Urothelium cell line (cell line): ENCODE measurements at places on chromosomes 13 and 19.

- DNase-seq, result no peak
These were observed 83.1 kb downstream of the AKAP11 start for GRCh38 chr13:42355092-42355485.

- DNase-seq, result no peak
These were observed 256.1 kb downstream of the DACH1 start for GRCh38 chr13:71610876-71611275.

DNA sequence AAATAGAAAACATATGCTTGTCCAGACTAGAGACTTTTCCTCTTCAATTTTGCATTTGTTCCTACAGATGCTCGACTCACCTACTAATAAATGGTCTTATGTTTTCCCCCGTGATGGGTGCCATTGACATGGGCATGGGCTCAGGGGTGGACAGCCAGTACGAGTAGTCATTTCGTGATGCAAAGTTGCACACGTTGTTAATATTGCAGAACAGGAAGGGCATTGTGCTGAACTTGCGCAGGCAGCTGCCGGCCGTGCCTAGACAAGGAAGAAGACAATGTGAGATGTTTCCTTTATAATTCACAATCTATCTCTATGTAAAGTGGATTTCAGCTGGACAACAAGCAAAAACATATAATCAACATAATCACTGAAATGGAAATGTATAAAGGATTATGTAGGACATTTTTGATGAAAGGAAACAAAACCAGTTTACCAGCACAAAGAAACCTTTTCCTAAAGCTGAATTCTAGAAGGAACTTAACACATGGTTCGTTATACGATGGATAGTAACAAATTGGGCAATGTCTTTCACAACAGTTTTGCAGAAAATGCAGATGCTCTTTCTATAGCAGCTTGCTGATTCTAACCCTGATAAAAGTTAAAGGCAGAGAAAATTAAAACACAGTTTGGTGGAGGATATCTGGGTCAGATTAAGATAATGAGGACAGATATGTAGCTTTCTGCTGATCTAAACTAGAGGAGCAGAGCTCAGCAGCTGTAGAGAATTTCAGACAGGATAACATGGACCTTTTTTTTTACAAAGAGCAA is 145.7 kb downstream of the COL4A1 start:
- DNase-seq, result no peak

GRCh38 chr13:20428666-20429644 is 96.7 kb downstream of the CRYL1 start:
- DNase-seq, result no peak

DNA sequence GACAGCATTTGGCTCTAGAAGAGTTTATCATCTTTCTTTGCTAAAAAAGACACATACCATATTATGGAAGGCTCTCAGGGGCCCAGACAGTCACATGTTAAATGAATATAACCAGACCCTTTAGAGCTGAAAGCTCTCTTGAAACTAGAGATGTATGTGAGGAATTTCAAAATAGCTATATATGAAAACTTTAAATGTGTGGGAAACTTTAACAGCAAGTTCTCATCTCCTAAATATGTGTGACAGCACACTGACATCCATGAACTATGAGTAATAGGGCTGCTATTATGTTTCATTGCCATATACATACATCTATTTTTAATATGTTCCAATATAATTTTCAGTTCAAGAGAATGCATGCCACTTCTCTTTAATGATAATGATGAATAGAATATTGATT is 509.5 kb downstream of the GPC6 start:
- no peak for DNase-seq

DNA sequence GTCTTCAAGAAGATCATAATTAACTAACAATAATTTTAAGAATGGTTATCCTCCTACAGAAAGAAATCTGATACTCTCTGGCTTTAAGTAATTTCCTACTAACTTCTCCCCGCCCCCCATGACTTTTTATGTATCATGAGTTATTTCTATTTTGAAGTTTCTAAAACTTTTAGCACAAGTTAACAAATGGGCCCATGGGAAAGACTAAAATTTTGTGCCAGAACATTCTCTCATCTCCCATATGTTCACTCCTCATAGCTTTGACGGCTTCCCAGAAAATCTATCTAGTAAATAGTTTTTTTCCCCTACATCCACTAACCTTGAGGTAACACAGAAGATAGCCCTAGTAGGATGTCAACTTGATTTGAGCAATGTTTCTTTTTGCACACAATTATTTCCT is 148.3 kb downstream of the POSTN start:
- DNase-seq, result no peak

DNA sequence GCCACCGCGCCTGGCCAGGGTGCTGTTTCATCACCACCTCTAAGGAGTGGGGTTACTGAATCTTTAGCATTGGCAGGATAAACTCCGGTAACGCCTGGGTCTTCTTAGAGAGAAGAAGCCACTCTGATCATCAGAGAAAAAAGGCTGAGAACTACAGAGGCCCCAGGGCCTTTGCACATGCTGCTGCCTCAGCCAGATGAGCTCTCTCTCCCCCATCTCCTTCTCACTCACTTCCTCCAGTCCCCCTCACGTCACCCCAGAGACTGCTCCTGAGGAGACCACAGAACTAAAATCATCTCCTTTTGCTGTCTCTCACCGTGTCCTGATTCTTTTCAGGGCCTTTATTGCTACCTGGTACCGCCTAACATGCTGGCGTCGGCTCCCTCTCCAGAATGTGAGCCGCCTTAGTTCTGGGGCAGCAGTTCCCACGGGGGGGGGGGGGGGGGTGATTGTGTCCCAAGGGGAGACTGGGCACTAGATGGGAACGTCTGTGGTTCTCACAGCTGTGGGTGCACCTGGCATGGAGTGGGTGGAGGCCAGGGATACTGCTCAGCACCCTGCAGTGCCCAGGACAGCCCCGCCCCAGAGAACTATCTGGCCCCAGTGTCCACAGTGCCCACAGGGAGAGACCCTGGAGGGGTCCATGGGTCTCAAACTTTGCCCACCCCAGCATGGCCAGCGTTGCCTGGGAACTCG is 5.1 kb upstream of the DIRAS1 start:
- no peak for DNase-seq

GRCh38 chr19:4086411-4086867 is 19.7 kb upstream of the ZBTB7A start:
- DNase-seq, result no peak

DNA sequence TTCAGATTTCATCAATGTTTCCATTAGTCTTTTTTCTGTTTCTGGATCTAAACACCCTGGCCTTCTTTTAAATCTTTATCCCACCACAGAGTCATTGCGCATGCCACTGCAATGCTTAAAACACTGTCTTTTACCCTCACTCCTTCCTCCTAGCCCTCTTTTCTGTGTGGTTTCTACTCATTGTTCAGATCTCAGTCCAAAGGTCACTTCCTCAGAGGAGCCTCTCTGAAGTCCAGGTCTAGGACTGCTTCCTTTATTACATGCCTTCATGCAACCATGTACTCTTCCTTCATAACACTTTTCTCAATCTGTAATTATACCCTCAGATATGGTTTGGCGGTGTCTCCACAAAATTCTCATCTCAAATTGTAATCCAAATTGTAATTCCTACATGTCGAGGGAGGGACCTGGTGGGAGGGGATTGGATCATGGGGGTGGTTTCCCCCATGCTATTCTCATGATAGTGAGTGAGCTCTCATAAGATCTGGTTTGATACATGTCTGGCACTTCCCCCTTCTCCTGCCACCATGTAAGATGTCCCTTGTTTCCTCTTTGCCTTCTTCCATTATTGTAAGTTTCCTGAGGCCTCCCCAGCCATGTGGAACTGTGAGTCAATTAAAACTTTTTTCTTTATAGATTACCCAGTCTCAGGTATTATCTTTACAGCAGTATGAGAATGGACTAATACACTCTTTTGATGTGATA is 808.9 kb downstream of the DIAPH3 start:
- DNase-seq, result no peak

DNA sequence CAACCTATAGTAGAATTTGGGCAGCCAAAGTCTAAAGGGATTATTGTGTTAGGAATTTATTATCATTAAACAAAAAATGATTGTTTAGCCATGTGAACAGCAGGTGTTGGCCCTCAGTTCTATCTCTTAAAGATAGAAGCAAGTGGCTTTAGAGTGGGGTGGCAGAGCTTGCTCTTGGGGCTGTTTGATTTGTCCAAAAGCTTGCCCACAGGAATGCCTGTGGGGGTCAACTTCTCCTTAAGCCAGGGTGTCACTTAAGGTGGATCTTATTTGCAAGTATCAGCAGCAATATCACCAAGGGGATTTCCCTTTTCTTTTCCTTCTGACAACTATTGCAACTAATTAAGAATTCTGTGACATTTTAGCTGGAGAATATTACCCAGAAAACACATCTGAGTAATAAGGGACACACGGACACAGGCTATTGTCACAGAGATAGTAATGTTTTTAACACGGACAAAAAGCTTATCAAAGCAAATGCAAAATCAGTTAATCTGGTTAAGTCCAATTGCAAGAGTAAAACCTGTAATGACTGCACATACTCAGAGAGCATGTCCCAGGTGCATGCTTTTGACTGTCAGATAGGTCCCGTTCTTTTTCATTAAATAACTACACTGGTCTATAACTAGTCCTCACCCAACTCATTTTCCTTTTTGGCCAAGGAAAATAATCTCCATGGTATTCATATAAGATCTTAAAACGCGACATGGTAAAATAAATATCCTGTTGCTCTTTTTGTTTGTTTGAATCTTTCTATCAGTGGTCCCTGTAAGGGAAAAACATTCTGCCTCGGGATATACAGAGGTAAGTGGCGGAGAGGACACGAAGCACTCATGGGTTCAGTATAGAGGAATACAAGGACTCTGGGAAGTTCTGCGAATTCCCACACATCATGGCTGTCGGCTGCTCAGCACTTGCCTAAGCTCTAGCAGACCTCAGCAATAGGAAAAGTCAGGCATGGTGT is 172.1 kb upstream of the RFC3 start:
- DNase-seq, result no peak

GRCh38 chr19:39557811-39558623 is 18.1 kb upstream of the EID2 start:
- DNase-seq, result no peak

DNA sequence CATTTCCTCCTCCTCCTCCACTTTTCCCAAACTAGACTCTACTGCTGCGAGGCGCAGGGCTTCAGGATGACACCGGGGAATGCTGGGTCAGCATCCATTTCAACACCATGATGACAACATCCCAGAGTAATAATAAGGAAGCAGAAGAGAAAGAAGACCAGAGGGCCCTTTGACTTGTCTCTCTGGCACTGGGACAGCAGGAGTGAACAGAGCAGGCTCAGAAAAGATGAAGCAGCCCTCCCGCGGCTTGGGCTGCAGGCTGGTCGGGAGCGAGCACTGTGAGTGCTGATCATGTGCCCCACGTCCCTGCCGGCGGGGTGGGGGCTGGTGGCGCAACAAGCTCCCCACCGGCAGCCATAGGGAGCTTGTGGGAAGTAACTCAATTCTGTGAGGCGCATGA is 30.5 kb downstream of the RANBP3 start:
- no peak for DNase-seq

GRCh38 chr13:57858376-57858775 is 226.8 kb downstream of the PCDH17 start:
- peak; percentile 2 for DNase-seq

GRCh38 chr13:36530861-36531590 is 98.7 kb downstream of the CCNA1 start:
- DNase-seq, result no peak

- no peak for DNase-seq
These were observed 670 bp upstream of the CHAF1A start for GRCh38 chr19:4401769-4402170.

DNA sequence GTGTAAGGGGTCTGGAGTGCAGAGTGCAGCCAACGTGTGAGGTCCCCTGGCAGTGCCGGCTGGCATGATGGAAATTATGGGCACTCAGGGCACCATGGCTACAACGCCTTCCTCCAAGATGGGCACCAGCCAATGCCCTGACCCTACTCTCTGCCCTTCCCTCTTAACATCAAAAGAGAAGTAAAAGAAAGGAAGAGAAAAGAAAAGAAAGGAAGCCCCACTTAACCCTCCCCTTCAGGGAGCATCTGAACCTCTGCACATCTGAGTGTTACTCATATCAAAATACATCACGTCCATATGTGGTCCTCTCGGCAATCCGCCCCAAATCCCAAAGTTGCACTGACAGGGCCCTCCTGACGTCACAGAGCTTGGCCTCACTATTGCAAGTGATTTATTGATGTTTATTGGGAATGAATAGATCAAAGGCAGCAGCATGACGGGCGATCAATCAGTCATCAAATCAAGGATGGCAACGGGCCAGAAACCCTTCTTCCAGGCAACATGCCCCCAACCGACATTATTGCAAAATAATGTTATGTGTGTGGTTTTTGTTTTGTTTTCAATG is 1.3 kb downstream of the TSHZ3 start:
- DNase-seq, result no peak

GRCh38 chr19:29478578-29479565 is 46.9 kb upstream of the VSTM2B start:
- DNase-seq, result peak; percentile 48

DNA sequence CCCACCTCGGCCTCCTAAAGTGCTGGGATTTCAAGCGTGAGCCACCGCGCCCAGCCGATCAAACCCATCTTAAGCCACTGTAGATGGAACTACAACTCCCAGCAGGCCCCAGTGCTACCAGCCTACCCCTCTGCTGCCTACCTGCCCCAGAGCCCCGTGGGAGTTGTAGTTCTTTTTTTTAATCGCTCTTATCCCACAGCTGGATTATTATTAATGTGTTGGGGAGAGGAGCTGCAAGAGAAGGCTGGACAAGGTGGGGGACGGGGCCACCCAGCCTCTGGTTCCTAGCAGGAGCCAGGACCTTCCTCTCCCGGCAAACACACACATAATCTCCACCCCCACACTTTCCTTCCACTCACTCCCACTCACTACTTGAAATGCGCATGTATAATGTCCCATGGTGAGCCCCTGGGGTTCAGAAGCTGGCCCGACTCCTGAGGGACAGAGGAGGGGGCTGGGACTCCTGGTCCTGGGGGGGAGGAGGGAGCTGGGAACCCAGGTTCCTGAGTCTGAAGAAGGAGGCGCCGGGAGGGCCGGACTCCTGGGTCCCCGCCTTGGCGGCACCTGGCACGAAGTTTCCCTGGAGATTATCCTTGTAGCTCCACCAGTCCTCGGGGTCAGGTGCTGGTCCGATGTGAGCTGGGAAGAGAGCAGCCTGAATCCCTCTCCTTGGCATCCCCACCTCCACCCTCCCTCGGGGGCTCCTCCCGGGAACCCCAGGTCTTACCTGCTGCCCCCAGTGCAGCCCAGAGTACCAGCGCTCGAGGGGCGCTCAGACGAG is 958 bp downstream of the CA11 start:
- DNase-seq, result no peak
